Gastrocnemius medialis (tissue), 4 donors: ENCODE measurements at places on chromosomes 4 and X. TPM values are rescaled to one million over a fixed set of nuclear protein-coding genes. Genes with fewer than 3 reads are reported as not detected.

DNA sequence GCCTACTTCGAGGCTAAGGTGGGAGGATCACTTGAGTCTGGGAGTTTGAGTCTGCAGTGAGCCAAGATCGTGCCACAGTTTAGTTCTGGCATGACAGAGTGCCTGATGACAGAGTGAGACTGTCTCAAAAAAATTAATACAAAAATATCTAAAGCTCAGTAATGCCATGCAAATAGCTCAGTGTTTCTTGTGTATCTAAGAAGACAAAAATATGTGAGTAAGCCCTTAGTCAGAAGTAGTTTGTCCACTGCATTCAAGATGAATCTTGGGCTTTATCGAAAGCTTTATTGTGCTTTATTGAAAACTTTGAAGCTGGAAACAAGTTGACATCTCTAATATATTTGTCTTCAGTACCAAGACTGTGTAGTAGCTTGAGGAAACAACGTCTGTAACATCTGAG, 115.9 kb downstream of the GPAT3 start:
- DNase-seq: no peak
- no peak overlapping the region for H3K27ac ChIP-seq
- no peaks in the 10 kb centered on the region for H3K27me3 ChIP-seq
- no peaks in the 10 kb centered on the region for H3K4me1 ChIP-seq

DNA sequence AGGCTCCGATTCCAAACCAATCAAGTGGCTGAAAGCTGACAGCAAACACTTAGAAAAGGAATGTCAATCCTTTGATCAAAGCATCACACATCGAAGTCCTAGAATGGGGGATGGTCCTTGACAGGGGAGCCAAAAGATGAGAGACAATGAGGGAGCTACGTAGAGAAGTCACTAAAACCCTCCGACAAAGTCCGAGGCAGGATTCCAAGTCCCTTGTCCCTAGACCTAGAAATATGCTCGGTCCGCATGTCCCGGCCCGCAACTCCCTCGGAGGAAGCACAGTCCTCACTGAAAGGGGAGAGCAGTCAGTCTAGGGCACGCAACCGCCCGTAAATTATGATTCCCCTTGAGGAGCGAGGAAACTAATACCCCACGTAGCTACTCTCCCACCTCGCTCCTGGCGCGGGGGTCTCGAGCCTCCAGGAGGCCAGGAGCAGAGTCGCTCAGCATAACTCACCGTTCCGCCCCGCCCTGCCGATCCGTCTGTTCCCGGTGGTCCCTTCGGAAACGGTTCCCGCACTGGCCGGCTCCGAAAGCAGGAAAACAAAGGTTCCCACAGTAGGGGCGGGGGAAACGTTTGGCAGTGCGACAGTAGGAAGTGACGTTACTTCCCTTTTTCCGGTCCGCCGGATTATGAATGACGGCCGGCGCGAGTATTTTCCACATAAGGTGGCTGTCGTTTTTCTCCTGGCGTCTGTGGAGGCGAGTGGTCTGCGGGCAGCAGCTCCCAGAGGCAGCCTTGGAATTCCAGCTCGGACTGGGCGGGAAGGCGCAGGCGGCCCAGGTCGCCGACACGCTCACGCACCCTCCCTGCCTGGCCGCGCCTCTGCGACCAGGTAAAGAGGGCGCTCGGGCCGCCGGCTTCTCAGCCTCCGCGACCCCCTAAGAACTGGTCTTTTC, at the start of the genes GSTCD and INTS12:
GSTCD (plus strand) TSS at position 604 of the 900 bp plus-strand sequence. CDS start 8,830 bp downstream, outside the sequence.
INTS12 (minus strand) TSS at position 509 of the 900 bp plus-strand sequence. CDS start 8,684 bp downstream, outside the sequence.
- H3K4me1 ChIP-seq: peaks cover 30% of the 10 kb centered on the region
- no peaks in the 10 kb centered on the region for H3K27me3 ChIP-seq
- no peaks in the 10 kb centered on the region for H3K36me3 ChIP-seq
- H3K4me3 ChIP-seq: peak within 1 kb of the TSS; percentile 95
- DNase-seq: peak; percentile 86

- no peaks in the 10 kb centered on the region for H3K27me3 ChIP-seq
- no peak overlapping the region for H3K4me3 ChIP-seq
- no peak overlapping the region for H3K27ac ChIP-seq
- DNase-seq: no peak
Observed at GRCh38 chr4:183633476-183634400, 25.2 kb downstream of the RWDD4 start.

GLRA2 gene
- not detected for total RNA-seq

TCP11X2 gene
- not detected for total RNA-seq

IL1RAPL2 gene
- total RNA-seq: not detected
